Choroid plexus epithelial cell (primary cell): ENCODE measurements at places on chromosomes 6 and 20.

DNA sequence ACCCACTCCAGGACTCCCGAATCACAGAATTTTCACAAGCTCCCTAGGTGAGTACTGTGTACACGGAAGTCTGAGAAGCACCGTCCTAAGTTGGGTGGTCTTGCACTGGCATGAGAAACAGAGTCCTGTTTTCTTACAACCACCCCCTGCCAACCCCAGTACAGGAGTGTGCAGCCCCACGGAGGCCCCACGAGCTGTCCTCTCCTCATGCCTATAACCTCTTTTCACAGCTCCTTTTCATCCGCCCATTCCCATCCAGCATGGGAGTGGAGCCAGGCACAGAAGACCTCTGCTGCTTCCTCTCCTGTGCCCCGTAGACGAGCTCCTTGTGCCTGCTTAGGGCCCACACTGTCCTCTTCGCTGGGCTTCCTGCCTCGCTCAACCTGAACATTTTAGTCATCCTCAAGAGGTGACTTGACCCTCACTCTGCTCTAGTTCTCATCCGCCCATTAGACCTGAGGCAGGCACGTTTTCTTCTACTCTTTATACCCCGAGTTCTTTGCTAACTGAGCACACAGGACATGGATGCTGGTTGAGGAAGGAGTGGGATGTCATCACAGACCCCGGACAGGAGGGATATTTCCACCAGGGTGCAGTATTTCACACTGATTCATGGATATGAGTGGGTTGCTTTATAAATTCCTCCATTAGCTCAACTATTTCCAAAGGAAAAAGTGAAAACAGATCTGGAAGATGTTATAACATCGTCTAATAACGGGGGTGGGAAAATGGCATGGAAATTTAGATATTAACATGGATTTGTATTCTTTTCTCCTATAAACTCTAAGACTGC is 160.5 kb downstream of the TTLL2 start:
- peak; percentile 56 for DNase-seq

- no peak for DNase-seq
Measured at GRCh38 chr6:7240351-7240750, 72.6 kb downstream of the SSR1 start.

DNA sequence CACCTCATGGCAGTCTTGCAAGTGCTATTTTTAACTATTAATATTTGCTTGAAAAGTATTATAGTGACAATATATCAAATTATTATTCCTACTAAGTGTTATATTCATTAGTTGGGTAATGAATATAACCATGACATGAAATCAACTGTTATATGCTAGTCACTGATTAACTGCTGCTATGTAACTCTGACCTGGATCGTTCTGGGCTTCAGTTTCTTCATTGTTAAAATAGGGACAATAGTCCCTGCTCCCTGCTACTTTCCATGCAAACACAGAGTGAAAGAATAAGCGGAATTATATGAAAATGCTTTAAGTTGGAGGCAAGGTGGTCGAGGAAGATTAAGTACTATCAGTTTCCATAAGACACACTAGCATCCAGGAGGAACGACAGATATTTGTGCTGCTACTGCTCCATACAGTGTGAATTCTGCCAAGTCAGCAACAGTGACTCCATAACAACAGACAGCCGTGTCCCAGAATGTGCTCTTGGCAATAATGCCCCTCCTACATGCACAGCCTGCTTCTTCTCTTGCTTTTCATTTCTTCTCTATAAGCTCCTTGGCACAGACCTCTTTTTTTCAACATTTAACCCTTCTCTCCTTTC is 107.2 kb downstream of the CHD6 start:
- DNase-seq = no peak

DNA sequence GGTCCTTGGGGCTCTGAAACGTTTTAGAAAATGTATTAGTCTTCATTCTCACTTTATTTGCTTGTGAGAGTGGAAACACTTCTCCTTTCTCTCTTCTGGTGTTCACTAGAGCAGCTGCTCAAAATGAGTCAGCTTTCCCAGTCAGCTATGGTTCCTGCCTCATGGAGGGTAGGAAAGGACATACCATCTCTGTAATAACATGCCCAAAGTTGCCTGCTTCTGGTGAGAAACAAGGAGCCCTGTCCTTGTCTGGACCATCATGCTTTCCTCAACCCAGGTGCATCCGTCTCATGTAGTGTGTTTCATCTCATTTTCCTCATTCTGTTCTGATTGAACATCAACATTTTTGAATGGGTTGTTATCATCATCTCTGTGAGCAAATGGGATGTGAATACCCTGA is 17.1 kb upstream of the TINAG start:
- peak; percentile 65 for DNase-seq

DNA sequence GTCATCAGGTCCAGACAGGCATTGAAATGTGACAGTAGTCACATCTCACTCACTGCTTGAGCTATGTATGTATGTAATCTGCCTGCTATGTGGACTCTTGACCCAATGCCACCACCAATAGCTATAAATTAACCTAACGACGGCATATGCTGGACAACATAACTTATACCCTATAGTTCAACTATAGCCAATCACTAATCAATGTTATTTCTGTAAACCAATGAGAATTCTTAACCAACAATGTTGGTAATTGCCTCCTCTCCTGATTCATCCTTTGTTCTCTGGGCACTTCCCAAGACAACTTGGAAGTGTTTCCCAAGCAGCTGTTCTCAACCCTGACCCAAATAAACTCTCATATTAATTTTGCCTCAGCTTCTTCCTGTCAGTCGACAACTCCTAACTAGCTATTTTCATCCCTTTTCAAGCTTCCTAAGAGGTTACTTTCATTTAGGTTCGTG is 24.1 kb upstream of the SERPINB1 start:
- peak; percentile 22 for DNase-seq

DNA sequence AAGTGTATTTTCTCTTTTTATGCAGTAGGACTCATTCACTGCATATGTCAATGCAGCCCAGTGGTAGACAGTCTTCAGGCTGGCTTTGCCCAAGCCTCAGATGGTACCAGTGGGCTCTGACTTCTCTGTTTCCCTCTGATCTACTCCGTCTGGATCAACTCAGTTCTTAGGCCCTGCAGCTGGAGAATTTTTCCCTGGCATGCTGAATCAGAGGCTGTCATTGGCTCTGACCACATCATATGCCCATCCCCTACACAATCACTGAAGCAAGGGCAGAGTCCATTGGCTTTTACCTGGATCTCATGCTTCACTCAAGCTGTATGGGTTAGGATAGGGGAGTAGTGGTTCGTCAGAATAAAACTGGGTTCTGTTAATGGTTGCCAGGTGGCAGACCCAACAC is 57.8 kb downstream of the KIZ start:
- DNase-seq = no peak

- DNase-seq = no peak
Measured at GRCh38 chr6:17714177-17714576, 7.5 kb upstream of the NUP153 start.

DNA sequence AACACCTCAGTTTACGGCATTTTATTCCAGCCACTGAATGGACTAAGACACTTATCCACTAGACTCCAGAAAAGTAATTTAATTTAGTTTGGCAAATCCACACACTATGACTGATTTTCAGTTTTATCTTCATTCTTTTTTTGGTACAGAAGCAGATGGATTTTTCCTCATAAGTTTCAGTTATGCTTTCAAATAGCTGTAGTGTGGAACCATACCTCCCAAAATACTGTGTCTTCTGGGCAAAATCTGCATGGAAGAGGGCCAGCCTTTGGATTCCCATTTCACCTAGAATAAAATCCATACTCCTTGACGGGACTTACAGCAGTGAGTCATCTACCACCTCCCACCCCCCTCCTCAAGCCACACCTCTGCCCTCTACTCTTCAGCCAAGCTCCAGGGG is 43.0 kb downstream of the GSTA2 start:
- DNase-seq = no peak

DNA sequence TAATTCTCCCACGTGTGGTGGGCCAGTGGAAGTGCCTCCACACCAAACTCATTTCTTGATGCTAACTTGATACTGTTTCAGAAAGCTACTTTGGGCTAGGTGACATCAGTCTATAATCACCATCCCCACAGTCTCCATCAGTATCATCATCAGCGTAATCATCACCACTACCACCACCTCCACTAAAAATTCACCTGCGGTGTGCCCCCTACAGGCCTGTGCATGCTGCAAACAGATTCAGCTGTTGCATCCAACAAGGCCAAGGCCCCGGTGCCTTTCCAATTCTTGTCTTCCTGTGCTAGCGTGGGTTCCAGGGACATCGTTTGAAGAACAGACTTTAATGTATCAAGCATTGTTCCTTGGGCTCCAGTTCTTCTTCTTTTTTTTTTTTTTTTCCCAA is 201.3 kb upstream of the EXOC2 start:
- DNase-seq = no peak

GRCh38 chr20:16174311-16174710 is 398.9 kb downstream of the KIF16B start:
- DNase-seq = no peak

DNA sequence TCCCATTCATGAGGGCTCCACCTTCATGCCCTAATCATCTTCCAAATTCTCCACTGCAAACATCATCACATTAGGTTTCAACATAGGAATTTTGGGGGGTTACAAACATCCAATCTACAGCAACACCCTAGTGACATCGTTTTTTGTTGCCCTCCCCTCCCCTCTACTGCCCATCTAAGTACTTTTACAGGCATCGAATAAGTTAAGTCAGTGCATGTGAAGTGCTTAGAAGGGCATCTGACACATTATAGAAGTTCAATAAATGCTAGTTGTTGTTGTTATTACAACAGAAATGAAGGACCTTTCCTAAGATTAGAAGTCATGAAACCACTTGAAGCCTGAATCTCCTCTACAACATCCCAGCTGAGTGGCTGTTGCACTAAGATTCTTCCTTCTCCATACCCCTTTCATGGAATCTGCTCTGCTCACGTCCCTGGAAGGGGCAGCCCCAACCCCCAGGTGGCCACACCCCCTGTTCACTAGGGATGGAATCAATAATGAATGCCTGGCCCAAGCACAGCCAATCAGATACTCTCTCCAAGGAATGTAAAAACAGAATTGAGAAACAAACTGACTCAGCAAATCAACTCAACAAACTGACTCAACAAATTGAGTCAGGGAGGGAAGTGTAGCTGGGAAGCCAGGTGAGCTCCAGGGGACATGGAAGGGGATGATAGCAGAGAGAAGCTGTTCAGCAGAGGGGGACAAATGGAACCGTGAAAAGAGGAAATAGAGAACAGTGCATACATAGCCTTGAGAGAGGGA is 3.9 kb upstream of the LRP11 start:
- DNase-seq = peak; percentile 53
